ENCODE measurements at places on chromosomes 5 and 9.

- DNase-seq: no peak
Measured at GRCh38 chr9:132595319-132595718, 12.9 kb downstream of the BARHL1 start.

DNA sequence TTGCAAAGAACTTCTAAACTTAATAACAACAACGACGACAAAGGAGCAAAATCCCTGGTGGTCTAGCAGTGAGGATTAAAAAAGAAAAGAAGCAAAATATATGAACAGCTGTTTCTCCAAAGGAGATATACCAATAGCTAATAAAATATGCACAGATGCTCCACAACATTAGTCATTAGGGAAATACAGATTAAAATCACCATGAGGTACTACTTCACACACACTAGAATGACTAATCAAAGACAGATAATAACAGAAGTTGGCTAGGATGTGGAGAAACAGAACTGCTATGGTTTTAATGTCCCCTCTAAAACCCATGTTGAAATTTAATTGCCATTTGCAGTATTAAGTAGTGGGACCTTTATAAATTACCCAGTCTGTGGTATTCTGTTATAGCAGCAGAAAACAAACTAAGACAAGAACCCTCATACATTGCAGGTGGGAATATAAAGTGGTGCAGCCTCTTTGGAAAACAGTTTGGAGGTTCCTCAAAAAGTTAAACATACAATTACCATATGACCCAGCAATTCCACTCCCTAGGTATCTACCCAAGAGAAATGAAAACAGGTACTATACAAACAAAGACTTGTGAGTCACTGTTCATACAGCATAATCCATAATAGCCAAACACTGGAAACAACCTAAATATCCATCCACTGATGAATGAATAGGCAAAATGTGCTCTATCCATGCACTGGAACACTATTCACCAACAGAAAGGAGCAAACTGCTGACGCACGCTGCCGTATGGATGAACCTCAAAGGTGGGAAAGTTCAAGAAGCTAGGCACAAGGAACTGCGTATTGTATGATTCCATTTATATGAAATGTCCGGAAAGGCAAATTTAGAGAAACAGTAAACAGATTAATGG, 11.4 kb upstream of the DUSP1 start:
- no peak for DNase-seq

GRCh38 chr5:164518067-164518740, 1012.8 kb downstream of the MAT2B start:
- DNase-seq: peak; percentile 19

GRCh38 chr9:37302277-37302676, 120.2 kb upstream of the GRHPR start:
- DNase-seq: peak; percentile 47

- DNase-seq: no peak
Measured at GRCh38 chr9:76592091-76592973, 133.3 kb downstream of the GCNT1 start.

DNA sequence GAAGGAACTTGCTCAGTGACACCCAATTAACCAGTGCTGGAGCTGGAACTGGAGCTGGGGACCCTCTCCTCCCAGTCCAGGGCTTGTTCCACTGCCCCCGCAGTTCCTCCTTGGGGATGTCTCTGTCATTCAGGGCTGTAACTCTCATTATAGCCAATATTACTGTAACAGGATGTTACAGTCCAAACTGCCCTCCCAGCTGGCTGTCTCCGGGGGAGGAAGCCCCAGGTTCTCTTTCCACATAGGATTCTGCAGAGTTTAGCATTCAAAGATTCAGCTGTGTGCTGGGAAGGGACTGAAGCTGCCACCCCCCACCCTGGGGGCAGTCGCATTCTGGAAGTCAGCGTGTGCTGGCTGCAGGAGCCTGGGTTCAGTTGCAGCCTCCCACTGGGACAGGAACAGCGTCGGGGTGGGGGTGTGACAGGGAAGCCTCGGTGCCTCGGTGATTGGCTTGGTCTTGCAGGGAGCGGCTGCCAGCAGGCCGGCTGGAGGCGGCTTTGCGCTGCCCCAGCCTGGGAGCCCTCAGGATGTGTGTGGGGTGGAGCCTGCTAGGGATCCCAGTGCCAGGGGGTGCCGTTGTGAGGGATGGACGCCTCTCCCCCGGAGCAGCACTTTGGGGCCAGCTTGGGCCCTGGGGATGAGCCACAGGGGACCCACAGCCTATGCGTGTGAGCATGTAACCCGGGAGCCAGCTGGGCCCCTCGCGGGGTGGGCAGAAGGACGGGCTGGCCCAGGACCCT, 101.1 kb downstream of the RGS3 start:
- DNase-seq: no peak

DNA sequence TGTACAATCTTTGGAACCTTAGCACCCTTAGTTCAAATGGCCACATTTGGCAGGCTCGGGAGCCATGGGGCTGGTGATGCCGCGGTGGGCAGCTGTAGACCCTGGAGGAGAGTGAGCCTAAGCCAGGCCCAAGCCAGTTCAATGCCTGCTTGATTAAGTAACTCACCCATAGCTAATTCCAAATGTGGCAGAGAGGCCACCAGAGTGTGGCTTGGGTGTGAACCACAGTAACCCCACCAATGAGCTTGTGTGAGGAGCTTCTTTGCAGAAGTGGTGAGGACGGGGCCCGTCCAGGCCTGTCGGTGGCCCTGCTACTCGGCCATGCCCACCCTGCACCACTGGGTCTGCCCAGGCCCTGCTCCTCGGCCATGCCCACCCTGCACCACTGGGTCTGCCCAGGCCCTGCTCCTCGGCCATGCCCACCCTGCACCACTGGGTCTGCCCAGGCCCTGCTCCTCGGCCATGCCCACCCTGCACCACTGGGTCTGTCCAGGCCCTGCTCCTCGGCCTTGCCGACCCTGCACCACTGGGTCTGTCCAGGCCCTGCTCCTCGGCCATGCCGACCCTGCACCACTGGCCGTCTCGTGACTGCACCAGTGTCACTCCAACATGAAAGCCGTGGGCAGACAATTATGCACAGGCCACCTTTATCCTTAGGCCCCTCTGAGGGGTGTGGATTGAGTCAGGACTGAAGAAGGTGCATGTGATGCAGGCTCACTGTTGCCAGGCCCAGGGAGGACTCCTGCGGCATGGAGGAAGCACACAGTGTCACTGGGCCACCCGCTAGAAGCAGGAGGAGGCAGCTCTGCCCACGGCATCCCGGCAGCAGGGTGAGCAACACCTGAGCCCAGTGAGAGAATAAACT, 75.4 kb downstream of the MRPL36 start:
- DNase-seq: no peak

DNA sequence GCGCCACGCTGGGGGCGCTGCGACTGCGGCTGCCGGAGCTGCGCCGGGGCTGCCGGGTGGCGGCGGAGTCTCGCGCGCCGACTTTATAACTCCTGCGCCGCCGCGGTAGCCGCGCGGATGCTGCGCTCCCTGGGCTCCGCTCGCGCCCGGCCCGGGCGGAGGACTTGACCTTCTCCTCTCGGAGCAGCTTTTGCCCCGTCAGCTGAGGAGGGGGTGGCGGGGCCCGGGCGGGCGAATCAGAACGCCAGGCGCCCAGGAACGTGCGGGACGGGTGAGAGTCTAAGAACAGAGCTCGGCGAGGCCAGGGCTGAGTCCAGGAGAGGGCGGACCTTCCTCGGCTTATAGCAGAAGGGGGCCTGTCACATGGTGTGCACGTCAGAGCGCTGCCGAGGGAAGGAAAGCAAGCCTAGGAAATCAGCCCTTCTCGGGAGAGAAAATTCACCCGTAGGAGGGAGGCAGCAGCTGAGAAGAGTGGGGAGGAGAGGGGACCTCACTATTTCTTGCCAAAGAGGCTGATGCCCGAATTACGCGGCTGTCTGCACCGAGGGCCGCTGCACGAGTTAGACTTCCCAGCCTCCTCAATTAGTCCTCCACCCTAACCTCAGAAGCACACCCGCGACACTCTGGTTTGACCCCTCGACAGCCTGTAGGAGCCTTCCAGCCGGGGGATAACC, at the start of gene FOXD1:
Gene FOXD1 (minus strand): TSS at position 315 of the 674 bp plus-strand sequence. CDS start 415 bp downstream, outside the sequence.
- no peak for DNase-seq

DNA sequence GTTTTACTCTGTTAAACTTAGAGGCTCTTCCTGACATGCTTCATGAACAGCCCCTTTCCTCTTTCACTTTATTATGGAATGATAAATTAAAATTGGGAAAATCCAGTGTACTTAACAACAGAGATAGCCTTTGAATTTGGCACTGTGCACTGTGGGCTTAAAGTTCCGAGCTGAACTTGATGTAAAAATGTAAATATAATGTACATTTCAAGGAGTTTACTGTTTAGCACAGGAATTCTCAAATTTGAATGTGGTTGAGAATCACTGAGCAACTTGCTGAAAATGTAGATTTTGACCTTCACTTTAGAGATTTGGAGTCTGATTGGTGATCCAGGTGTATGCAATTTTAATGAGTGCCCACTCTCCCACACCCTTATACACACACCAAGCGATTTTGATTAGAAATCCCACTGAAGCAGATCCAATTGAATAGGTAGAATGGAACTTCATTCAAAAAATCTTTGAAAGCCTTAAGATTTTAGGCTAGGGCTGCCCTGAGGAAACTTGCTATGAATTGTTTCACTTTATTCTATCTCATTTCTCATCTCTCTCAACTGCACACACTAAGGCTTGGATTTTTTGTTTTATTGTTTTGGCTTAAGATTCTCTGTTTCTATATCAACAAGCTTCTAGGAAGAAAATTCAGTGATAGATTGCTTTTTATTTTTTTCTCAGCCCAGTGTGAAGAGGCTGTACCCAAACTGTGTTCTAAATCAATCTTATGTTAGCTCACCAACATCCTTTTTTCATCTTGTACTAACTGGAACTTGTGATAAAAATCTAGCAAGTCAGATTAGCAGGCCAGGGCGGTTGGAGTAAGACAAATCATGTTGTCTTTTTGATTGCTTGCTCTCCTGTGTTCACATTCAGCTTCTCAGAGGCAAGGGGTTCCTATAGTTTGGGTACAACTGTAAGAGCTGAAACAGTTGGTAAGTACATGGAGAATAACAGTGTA, 22.9 kb downstream of the NUDT12 start:
- DNase-seq: peak; percentile 80

DNA sequence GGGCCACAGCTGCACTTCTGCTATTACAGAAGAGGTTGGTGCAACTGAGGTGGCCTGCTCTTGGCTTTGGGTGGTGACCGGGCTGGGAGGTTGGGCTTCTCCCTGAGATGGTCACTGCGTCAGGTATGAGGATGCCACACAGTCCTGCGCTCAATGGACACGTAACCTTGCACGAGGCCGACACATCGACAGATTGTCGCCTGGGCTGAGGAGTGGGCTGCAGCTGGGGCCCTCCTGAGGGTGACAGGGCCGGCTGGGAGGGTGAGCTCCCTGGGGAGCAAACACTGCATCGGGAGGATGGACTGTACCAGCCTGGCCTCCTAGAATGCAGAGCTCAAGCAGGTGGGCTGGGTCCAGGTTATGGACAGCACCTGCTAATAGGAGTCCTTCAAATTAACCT, 261.1 kb upstream of the ADAMTS16 start:
- DNase-seq: no peak

DNA sequence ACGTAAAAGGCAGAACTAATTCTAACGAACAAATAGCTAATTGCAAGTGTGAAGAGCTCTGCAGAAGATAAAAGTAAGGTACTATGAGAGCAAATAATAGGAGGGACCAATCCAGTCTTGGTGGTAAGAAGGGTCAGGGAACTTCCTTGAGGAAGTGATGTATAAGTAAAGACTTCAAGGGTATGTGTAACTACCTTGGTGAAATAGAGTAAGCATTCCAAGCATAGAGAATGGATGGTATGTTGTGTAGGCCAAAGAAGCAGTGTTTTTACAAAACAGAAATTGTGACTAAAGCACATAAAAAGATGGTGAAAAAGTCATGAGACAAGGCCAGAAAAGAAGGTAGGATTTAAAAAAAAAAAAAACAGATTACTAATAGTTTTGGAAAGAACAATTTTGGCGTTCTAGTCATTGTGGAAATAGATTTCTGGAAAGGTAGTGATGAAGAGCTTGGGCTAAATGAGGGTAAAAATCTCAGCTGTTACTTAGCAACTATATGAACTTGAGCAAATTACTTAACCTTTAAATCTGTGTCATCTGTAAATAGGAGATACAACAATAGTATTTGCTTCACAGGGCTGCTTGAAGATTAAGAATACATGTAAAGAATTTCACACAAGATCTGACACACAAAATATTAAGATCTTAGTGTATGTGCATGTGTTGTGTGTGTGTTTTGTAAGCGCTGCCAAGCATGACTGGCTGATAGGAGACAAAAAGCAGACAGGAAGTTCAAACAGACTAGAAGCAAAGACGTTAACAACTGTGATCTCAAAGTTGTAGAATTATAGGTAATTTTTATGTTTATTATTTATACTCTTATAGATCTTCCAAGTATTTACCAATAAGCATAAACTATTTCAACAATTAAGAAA, 73.5 kb downstream of the NR6A1 start:
- peak; percentile 42 for DNase-seq

DNA sequence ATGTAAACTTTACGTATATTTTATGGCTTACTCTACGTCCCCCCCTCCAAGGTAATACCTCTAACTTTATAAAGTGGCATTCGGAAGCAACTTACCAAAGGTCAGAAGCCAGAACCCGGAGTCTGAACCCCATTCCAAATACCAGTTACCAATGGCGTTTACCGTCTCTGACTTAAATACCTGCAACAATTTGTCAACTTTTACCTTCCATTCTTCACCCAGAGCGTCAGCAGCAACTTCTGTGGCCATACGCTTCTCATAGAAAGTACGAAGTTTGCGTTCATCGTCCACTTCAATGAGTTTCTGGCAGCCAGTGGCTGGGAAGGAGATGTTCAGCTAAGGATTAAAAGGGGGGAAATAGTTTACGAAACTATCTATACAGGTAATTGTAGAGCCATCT, 753 bp downstream of the RPS6 start:
- DNase-seq: no peak

- no peak for DNase-seq
Measured at GRCh38 chr9:99027443-99027842, 77.5 kb upstream of the TGFBR1 start.

- DNase-seq: no peak
Measured at GRCh38 chr9:32954642-32955041, 46.8 kb downstream of the APTX start.

Measured in common myeloid progenitor, CD34-positive (primary cell).